ENCODE measurements at places on chromosomes 6 and 20.

DNA sequence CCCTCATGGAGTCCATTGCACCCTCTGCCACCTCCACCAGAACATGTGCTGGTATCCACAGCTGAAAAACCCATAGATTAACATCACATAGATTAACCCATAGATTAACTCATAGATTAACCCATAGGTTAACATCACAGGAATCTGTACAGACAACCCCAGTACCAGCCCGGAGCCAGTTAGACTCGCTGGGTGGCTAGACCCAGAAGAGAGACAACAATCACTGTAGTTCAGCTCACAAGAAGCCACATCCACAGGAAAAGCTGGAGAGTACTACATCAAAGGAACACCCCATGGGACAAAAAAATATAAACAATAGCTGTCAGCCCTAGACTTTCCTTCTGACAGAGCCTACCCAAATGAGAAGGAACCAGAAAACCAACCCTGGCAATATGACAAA lies 25.1 kb downstream of the SERPINB9 start:
- no peak for DNase-seq

DNA sequence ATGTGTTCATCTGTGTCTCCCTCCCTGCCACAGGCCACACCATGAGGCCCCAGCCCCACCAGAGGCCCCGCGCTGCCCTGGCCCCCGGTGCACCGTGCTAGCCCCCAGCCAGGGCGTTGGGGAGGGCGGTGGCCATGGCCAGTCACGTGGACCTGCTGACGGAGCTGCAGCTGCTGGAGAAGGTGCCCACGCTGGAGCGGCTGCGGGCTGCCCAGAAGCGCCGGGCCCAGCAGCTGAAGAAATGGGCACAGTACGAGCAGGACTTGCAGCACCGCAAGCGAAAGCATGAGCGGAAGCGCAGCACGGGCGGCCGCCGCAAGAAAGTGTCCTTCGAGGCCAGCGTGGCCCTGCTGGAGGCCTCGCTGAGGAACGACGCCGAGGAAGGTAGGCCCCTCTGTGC lies 30.3 kb downstream of the PPP1R16B start:
- DNase-seq: no peak

GRCh38 chr6:6678811-6679210 lies 90.3 kb downstream of the LY86 start:
- no peak for DNase-seq

DNA sequence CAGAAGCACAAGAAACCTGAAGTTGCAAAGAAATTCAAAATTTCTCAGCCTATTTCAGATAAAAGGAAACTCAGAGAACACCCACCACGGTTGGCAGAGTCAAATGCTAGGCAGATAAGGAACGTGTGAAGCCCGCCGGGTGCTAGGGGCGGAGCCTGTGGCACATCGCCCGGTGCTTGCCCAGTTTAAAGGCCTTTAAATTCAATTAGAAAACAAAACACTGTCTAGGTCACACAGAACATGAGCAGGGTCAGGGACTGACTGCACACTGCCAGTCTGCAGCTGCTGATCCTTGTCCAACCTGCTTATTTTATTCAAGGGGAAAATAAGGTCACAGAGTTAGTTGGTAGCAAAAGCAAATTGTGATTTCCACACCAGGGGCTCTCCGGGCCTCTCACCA lies 75.8 kb downstream of the PSMG4 start:
- DNase-seq: no peak

DNA sequence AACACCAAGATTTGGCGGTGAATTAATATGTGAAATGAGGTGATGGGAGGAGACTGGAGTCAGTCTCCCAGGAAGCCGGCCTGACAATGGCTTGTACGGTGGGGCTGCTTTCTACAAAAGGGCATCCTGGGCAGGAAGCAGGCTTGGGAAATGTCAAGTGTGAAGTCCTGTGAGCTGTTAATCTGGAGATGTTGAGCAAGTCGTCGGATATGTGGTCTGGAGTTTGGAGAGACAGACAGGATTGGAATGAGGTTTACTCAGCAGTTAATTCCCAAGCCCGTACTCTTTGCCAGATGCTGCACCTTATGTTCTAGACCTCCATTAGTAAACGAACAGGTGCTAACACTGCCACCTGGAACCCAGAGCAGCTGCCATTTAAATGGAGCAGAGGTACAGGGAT lies 107.7 kb upstream of the FOXC1 start:
- DNase-seq: no peak

DNA sequence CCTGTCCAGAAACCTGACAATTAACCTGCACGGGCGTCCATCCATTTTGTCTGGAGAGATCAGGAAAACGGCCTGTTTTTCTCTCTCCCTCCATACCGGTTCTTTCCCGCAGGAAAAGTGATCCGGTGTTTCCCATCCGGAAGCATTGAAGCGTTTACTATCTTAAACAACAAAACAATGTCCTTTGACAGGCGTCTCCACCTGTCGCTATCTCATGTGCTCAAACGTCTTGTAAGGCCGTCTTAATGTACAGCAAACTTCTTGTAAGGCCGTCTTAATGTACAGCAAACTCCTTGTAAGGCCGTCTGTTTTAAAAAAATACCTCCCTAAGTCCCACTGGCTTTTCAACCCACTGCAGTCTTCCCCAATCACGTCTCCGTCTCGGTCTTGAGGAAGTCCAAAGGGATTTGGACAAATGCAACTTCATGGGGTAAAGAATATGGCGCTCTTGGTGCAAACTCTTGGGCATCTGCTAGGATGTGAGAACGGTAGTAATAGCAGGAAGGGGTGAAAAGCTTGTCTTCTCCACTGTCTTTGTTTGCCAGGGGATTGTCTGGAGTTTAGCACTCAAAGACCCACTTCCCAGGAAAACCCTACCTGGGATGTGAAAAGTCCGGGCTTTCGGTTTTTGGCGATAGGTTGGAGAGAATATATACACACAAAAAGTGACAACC lies 29.9 kb upstream of the TRIM27 start:
- DNase-seq: no peak

GRCh38 chr20:56865055-56865454 lies 235.9 kb downstream of the TFAP2C start:
- DNase-seq: no peak

GRCh38 chr20:56949318-56949717 lies 317.1 kb downstream of the BMP7 start:
- DNase-seq: no peak

DNA sequence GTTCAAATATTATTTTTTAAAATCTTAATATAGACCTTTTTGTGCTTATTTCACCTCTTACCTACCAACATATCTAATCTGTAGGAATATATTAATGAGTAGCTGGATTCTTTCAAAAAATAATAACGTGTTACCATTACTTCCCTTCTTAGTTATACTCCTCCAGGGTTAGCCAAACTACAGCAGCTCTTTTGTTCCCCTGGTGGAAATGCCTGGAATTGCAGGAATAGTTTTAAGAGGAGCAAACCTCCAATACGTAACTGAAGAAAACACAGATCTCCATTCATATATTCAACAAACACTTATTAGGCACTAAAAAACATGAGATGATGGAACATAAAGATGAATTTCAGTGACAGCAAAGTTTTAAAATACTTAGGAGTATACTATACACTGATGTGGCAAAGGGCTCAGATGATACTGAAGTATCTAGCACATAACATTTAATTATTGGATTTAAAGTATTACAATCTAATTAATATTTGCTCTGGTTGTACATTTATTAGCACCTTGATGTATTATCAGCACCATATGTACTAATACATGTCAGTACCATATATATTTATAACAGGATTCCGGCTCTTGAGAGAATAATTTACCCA lies 78.3 kb downstream of the TBX18 start:
- no peak for DNase-seq

DNA sequence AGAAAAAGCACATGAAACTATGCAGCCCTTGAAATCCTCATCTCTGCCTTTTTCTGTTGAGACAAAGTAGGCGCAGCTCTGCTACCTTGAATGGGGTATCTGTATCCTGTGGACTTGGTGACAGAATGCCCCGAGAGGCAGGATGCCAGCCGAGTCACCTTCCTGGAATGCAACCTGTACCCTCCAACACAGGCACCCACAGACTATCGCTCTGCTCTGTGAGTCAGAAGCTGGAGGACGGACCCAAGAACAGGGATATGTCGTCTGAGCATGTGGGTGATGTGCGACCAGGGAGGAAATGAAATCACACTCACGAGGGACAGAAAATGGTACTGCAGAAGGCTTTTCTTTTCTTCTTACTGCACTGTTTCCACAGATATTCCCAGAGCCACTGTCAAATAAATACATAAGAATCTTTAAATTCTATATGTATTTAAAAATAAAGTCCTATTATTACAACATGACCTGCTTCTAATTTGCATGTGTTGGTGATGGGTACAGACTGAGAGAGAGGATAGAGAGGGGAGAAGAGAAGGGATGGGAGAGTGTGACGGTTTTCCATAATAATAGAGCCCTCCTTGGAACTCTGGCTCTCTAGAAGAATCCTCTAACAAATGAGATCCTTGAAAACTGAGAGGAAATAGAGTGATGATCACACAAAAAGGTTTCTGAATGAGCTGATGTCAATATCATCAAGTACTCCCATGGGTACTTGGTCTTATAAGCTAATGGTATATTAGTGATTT lies 308.1 kb downstream of the FOXC1 start:
- DNase-seq: peak; percentile 71

GRCh38 chr6:12245763-12246718 lies 44.1 kb upstream of the EDN1 start:
- no peak for DNase-seq

DNA sequence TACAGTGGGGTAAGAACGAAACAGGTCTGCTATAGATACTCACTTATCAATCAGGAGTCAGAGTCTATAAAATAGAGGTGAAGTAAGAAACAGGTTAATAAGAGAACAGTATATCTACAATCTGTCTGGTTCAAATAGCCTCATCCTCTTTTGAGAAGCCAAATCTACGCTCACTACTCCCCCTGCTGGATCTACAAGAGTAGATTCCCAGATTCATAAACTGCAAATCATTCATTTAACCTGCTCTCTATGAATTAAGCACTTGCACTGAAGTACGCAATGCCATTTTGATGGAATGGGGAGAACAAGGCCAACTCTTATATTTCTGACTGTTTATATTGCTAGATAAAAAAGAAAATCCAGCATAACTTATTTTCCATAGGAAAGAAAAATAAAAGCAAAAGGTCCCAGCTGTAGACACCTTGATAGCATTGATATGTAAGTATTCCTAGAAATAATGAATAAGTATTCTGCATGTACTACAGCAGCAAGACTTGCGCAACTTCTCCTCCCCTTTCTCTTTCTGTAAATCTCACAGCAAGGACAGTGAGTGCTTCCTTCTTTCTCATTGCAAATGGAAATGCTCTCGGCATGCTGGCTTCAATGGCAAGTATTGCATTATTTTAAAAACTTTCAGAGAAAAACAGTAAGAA lies 92.3 kb downstream of the RFX6 start:
- no peak for DNase-seq

DNA sequence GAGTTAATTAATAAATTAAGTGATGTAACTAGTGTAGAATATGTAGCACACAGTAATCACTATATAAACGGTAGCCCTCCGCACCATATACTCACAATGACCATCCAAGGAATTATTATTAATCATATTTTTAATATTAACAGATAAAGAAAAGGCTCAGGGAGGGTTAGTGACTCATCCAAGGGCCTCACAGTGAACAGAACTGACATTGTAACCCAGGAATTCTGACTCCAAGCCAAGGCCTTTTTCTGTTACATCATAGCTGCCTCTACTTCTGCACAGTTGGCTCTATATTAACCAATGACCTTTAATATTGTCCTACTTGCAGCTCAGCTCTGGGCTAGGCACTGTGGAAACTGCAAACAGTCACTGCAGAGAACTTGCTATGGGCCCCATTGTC lies 117.5 kb upstream of the SIRPG start:
- DNase-seq: no peak

- DNase-seq: no peak
These were observed 112.1 kb downstream of the DLL1 start for GRCh38 chr6:170178561-170179477.

DNA sequence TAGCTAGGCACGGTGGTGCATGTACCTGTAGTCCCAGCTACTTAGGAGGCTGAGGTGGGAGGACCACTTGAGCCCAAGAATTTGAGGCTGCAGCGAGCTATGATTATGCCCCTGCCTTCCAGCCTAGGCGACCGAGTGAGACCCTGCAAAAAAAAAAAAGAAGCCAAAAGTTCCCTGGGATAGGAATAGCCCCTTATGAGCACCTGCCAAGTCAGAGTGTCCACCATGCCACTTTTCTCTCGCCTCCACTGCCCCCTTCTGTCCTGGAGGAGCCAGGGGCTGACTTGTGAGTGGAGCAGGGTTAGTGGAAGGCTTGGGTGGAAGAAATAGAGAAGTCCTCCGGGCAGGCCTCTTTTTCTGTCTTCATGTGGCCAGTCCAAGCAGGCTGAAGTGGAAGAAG lies 12.1 kb upstream of the DDX27 start:
- no peak for DNase-seq

DNA sequence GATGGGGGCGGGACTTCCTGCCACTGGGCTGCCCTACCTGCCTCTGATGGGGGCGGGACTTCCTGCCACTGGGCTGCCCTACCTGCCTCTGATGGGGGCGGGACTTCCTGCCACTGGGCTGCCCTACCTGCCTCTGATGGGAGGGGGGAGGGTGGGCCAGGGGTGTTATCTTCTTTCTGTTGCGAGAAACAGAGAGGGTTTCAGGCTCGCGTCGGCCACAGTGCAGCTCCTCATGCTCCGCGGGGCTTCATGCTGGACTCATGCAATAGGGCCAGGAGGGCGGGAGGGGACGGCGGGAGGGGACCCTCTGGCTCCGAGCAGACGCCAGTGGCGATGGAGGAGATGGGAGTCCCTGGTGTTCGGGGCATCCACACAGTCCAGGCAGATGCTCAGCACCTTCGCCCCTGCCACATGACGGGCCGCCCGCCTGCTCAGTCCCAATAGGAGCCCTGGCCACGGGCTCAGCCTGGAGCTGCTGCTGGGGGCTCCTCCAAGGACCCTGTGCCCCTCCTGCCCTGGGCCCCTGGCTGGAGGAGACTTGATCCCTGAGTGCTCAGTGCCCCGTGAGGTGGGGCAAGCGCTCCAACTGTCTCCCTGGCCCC lies 48.8 kb upstream of the CHRNA4 start:
- DNase-seq: no peak

- no peak for DNase-seq
These were observed 28.3 kb downstream of the GLP1R start for GRCh38 chr6:39076623-39077535.

DNA sequence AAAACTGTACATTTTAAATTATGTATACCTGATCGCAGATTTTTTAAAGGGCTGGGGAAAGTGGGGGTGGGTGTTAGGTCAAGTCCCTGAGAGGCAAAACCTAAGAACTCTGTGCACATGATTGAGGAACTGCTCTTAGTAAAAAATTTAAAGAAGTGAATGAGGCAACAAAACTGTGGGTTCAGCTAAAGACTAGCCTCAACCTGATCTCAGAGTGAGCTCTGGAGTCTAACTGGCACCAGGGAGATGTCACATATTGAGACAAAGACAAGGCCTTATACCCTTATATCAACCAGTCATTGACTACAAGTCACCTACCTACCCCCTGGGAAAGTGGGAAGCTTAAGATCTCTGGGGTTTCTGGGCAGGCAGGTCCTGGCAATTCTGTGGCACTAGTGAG lies 27.4 kb upstream of the RUNX2 start:
- no peak for DNase-seq

GRCh38 chr6:71134929-71135642 lies 153.5 kb upstream of the OGFRL1 start:
- no peak for DNase-seq

- DNase-seq: no peak
These were observed 50.5 kb downstream of the FHL5 start for GRCh38 chr6:96613291-96613999.

Data from stimulated activated CD8-positive, alpha-beta memory T cell treated with anti-CD3 and anti-CD28 coated beads, Interleukin-7, amount 100 ng/mL, for 48 hours (primary cell).